ENCODE measurements at places on chromosomes 13 and 19.

- no peak for DNase-seq
Measured at GRCh38 chr13:54078271-54078870, 1049.8 kb downstream of the OLFM4 start.

GRCh38 chr19:2728783-2729387 lies 7.7 kb upstream of the DIRAS1 start:
- DNase-seq: no peak

DNA sequence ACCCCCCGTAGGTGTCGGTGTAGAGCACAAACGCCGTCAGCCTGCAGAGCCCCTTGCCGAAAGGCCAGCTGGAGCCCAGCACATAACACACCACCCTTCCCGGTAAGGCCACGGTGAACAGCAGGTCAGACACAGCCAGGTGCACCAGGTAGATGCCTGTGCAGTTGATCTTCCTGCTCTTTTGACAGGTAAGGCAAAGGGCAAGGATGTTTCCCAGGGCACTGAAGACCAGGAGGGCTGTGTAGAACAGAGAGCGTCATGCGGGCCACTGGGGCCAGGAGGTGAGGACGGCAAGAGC lies 92.6 kb upstream of the TM9SF2 start:
- DNase-seq: no peak

DNA sequence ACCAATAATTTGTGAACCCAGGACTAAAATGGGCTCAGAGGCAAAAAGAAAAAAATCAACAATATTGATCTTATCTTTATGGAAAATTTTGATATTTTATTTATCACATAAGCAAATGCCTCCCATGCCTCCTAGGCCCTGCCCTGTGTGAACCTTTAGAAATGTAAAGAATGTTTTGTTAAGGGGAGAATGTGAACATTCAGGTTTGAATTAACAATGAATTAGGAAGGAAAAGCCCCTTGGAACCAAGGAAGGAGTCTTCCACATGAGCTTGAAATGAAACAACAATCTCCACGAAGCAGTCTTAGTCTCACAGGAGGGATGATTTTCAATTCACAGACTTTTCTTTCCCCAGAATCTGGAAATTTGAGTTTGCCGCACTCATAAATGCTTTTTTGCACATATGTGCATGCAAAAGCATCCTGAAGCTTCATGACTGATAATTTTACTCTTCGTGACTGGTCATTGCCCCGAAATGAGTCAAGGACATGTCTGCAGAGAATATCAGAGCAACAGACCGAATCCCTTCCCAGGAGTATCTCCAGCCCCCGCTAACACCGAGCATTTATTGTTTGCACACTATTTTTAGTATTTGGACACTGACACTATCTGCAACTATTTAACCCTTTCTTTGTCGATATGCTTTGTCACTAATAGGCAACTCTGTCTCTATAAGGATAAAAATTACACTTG lies 135.2 kb downstream of the DCT start:
- peak; percentile 33 for DNase-seq

GRCh38 chr13:25920931-25921330 lies 130.9 kb downstream of the SHISA2 start:
- DNase-seq: no peak

- no peak for DNase-seq
Measured at GRCh38 chr13:95704510-95704909, 27.6 kb downstream of the DNAJC3 start.

GRCh38 chr19:676007-676338 lies 219 bp upstream of the FSTL3 start:
- DNase-seq: no peak

DNA sequence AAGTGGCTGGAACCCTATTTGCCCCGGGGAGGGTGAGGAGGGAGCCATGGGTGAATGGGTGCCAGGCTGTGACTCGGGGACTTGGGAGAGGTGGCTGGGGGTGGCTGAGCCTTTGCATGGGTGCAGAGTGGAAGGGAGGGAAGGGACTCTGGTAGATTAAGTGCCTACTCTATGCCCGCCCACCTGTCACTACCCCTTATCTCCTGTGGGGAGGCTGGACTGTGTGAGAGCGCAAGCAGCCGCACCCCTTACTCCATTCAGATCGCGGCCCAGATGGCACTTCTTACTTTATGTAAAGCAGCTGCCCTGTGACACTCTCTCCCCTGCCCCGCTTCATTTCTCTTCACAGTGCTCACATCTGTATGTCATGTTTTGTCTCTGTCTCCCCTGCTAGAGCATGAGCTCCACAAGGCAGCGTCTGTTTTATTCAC lies 2.9 kb downstream of the KASH5 start:
- no peak for DNase-seq

GRCh38 chr13:41019578-41020347 lies 647 bp upstream of the ELF1 start:
- no peak for DNase-seq

- no peak for DNase-seq
Measured at GRCh38 chr13:53220038-53220437, 191.4 kb downstream of the OLFM4 start.

DNA sequence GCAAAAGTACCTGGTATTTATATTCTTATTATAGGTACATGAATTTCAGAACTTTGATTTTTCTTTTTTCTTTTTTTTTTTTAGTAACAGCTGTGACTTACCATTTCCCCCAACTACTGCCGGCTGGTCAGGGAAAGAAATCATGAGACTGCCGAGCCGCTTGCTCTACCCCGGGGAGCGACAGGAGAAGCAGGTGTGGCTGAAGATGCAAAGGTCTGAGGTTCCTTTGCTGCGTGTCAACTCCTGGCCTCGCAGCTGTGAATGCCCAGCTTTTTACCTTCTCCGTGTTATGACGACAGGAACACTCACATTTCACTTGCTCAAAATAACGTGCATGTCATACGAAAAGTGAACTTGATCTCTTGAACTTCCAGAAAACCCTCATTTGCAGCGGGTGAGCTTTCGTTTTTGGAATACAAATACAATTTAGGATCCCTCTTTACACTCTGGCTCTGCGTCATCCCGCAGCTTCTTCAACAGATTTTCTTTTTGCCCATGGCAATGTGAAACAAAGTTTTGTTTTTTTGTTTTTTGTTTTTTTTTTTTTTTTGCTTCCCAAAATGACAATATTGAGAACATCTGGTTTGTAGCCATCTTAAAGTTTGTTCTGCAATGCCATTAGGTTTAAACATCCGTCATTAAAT lies 117.9 kb downstream of the EFNB2 start:
- no peak for DNase-seq

DNA sequence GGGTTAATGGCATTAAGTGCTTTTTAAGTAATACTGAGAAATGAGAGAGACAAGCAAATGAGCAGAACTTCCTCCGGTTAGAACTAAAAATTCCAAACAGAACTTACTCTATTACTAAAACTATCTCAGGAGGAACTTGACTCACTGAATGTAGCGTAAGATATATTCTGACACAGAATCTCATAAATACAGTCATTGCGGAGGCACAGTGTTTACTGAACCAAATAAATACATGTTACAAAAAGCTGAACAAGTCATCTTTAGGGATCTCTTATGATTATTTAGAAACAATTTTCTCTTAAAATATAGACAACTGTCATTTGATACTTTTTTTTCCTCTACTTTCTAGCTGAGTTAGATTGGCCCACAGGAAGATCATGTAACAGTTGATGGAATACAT lies 283.1 kb downstream of the KLF12 start:
- DNase-seq: no peak

- peak; percentile 72 for DNase-seq
Measured at GRCh38 chr13:40665126-40666044, 1.1 kb downstream of the FOXO1 start.

- DNase-seq: no peak
Measured at GRCh38 chr19:33309826-33310225, 7.5 kb upstream of the CEBPA start.

DNA sequence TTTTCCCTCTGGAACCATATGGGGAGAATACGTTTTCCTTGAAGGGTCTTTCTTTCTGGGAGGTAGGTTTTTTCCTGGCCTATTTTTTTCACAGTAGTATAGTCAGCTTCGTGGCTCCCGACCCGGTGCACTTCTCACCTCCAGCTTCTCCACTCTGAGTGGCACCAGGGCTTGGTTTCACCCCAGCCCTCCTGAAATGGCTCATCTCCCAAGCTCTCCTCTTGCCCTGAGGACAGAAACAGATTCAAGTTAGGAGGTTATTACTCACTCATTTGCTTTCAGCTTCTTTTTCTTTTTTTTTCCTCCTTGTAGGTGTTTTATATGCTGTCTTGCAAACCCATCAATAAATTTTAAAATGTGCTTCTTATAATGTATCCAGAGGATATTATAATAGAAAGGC lies 199.3 kb downstream of the RFC3 start:
- DNase-seq: no peak
